ENCODE measurements at places on chromosomes 4 and X.

- DNase-seq, result no peak
Measured at GRCh38 chrX:137234651-137235402, 201.0 kb upstream of the GPR101 start.

GRCh38 chrX:78923198-78924015 lies 21.8 kb upstream of the P2RY10 start:
- no peak for DNase-seq

DNA sequence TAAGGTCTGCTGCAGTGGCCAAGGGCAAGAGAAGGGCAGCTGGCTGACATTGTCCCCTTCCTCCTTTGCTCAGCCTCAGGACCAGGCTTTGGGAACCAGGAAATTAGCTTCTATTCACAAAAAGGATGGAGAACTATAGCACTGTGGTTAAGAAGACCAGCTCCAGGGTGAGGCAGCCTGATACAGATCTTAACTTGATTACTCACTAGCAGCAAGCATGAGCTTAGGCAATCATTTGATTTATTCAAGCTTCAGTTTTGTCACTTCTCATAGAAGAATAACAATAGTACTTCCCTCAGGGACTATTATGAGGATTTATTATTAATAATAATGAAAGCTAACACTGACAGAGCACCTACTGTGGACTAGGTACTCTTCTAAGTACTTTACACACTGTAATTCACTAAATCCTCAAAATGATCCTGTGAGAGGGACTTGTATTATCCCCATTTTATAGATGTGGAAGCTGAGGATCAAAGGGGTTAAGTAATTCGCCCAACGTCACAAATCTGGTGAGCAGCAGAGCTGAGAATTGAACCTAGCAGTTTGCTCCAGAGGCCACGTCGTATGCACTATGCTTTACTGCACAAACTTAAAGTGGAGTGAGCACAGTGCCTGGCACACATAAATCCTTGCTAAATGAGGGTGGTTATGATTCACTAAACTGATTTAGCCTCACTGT lies 130.4 kb upstream of the PAK3 start:
- DNase-seq, result no peak

DNA sequence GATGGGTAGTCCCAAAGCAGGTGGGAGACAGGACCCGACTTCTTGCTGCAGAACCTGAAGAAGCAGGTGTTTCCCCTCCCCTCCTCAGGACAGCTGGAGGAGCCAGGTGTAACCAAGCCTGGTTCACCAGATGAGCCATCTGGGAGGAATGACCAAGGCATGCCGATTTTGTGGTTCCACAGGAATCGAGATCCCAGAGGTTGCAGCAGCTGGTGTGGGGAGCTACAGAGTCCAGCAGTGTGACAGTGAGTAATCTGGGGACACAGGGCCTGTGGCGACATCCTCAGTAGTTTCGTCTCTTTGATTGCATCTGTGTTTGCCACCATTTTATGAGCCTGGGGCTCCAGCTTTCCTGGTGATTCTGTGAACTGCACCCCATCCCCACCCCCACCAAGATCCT lies 2.6 kb upstream of the NDP start:
- no peak for DNase-seq

GRCh38 chr4:169314906-169315305 lies 44.1 kb upstream of the SH3RF1 start:
- DNase-seq, result no peak

GRCh38 chrX:119516157-119516702 lies 48.0 kb downstream of the SLC25A5 start:
- DNase-seq, result peak; percentile 51

GRCh38 chrX:42456176-42456700 lies 321.7 kb downstream of the PPP1R2C start:
- DNase-seq, result no peak

- DNase-seq, result no peak
Measured at GRCh38 chrX:23668335-23668734, 1.0 kb downstream of the PRDX4 start.

DNA sequence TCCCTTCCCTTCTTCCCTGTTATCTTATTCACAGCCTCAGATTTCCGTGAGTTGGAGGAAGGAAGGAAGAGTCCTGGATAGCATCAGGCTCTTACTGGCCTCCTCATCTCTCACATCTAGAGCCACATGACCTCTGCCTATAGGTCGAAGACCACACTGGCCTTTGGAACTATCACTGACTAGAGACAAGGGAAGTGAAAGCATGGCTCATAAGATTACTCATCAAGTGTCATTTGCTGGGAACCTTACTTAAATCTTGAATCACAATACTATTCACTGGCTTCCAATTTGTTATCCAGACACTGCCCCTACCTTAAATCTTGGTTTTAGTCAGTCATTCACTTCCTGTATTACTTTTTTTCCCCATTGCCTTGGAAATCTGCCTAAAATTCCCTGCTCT lies 61.6 kb upstream of the MTMR8 start:
- no peak for DNase-seq

DNA sequence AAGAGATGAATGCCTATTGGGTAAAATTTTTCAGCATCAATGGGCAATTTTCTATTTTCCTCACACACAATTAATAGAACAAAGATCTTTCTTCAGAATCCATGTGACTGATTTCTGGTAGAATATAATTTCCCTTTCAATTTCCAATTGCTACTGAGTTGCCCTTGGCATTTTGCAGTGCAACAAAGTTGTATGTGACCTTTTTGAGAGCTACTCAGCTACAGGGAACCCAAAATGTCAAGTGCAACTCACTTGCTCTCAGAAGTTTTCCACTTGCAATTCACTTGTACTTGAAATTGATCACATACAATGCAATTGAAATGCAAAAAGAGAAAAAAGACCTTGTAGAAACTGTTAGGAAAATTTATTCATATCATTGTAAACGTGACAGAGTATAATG lies 245.5 kb downstream of the BANK1 start:
- DNase-seq, result no peak

Data from activated T-cell treated with anti-CD3 and anti-CD28 coated beads, Interleukin-2, amount 50 U/mL, for 24 hours (primary cell).